CD4-positive, alpha-beta T cell treated with Interleukin-15 for 4 hours (primary cell): ENCODE measurements at places on chromosomes 6 and 20.

DNA sequence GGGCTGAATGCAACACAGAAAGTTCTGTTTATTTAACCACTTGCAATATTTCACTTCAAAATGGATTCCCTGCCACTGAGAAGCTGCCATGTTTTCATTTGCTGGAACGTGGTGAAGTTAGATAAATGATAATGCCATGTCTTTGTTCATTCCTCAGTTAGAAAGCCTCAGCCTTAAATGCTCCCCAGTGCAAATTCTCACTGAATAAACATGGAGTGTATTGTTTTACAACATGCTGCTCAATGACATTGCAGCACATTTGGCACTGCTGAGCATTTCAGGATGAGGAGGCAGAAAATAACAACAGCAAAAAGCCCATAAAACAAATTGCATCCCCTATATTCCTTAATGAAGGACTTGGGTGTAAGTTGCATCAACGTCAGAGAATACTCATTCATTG, 913.8 kb upstream of the FLRT3 start:
- no peak for DNase-seq

DNA sequence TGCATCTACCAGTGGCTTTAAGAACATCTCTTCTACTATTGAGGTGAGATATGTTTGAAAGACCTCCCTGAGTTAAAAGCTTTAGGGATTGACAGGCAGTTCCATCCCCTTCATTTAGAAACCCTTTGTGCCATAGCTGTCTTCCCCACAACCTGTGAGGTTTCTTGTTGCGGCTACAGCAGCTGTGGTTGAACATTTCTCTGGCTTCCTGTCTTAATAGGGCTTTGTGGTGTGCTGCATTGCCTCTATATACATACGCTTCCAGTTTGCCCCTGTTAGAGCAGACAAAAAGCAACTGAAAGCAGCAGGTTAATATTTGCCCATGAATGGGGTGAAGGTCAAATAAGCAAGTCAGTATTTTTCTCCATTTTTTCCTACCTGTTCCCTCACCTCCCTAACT, 210.2 kb downstream of the TMEM200A start:
- DNase-seq, result peak; percentile 64

DNA sequence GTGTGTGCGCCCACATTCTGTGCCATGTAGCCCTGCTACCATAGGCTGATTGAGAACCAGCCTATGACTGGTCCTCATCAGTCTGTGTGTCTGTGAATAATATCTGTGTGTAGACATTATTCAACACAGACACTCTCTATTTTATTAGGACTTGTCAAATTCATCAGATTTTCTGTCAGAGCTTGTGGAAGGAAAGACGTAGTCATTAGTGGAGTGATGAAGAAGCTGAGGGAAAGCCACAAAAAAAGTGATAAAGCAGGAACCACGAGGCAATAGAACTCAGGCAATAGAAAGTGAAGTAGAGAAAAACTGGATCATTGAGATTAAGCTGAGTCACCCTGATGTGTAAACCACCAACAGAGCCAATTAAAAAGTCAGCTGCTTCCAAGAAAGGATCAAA, 122.2 kb upstream of the MARCKS start:
- DNase-seq, result no peak

DNA sequence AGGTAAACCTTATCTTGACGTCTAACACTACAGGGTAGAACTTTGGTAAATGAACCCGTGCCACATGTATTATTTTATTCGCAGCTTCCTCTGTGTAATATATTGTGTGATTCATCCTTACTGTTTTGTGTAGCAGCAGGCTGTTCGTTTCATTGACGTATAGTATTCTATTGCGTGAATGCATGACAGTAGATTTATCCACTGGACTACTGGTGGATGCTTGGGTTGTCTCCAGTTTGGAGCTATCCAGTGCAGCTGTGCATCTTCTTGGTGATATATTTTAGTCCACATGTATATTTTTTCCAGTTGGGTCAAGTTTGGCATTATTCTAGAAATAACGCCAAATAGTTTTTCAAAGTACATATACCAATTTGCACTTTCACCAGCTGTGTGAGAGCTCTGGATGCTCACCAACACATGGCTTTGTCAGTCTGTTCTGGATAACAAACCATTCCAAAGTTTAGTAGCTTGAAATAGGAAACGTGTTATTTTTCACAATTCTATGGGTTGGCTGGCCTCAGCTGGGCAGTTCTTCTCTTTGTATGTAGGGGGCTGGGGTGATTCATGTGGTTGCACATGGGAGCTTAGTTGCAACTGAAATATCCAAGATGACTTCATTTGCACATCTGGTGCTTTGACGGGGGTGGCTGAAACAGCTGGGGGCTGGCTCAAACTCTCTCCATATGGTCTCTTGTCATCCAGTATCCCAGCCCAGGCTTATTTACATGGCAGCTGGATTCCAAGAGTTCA, 9.3 kb downstream of the ECT2L start:
- DNase-seq, result no peak

DNA sequence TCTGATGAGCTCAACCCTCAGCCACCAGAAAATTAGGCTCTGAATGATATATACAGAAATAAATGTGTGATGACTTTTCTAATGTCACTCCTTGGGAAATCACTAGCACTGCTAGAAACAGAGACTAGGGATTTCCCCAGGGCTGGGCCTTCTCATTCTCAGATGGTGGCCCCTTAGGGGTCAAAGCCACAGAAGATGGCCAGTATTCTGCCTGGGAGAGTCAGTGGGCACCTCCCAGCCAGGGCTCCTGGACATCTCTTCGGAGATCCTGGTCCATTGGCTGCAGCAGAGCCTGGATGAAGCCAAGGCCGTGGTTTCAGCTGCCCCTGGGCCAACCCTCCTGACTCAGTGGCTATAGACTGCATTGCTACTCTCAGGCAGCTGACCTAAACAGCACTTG, 276.9 kb upstream of the SUPT3H start:
- no peak for DNase-seq

DNA sequence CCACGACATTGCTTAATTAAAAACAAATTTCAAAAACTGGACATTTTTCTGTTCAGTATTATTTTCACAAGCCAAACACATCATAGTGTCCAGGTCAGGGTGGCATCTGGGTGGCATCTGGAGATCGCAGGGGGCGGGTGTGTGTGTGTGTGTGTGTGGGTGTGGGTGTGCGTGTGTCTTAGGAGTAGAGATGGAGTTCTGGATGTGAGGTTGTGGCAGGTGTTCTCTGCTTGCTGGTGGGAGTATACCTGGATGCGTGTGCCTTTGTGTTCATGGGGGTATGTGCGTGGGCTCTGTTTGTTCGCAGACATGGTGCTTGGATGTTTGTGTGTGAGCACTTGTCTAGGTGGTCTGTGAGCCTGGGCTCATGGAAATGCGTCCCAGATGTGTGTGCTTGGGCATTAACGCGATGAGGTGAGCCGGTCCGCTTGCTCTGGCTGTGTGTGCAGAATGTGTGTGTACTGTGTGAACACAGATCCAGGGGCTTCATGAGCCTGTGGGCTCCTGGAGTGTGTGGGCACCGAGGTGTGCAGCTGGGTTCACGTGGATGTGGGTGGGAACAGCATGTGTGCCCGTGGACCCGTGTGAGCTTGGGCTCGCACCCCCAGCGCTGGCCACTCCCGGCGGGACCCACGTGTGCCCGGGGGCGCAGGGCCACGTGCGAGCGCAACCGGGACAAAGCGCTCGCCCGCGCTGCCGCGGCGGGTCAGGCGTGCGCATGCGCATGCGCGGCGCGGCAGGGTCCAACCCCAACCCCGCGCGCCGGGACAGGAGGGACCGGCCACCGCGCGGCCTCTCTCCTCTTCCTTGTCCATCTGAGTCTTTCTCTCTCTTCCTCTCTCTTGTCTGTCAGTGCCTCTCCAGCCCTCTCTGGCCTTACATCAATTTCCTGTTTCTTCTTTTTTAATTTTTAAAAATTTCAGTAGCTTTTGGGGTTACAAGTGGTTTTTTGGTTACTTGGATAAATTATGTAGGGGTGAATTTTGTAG, 60.4 kb downstream of the SRC start:
- DNase-seq, result no peak

GRCh38 chr6:146017672-146018071, 11.2 kb upstream of the GRM1 start:
- no peak for DNase-seq

- DNase-seq, result no peak
Observed at GRCh38 chr6:42727627-42728026, 5.2 kb upstream of the PRPH2 start.

DNA sequence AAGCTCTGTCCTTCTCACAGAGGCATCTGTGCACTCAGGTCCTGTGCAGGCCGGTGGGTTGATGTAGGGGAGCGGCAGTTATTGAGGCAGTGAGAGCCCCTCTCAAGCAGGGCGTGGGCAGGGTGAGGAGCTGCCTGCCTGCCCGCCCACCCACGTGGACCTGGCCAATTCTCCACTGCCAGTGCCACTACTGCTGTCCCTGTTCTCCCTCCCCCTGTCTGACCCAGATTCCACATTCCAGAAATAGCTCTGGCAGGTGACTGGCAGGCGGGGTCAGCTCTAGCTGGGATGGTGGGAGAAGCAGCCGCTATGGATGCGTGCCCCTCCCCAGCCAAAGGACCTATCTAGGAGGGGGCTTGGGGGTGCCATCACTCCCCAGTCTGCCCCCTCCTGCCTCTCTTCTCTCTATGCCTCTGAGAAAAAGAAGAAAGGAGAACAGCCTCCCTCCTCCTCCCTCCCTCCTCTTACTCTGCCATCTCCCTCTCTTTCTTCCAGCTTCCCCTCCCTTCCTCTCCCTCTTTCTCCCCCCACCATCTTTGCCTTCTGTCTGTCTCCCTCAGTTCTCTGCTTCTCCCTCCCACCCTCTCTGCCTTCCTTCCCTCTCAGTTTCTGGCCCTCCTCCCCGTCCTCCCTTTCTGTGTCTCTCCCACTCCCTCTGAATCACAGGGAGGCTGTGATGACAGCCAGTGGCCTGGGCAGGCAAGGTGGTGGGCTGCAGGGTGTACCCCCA, 86.5 kb upstream of the MYL9 start:
- no peak for DNase-seq

GRCh38 chr20:32045999-32046398, 6.0 kb upstream of the HCK start:
- no peak for DNase-seq

DNA sequence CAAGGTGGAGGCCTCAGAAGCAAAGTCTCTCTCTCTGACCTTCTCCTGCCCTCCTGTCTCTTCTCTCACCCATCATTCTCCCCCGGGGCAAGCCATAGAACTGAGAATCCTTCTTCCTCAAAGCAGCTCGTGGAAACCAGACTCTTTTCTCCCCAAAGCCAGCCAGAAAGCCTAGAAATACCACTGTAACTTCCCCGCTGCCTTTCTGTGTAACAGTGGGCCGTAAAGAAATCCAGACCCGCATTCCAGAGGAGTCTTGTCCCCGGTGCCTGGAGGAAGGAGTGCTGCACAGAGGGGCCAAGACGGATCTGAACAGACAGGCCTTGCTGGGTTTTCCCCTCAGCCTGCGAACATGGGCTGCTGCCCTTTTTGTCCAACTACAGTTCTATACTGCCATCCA, 977 bp upstream of the SLC22A2 start:
- no peak for DNase-seq

DNA sequence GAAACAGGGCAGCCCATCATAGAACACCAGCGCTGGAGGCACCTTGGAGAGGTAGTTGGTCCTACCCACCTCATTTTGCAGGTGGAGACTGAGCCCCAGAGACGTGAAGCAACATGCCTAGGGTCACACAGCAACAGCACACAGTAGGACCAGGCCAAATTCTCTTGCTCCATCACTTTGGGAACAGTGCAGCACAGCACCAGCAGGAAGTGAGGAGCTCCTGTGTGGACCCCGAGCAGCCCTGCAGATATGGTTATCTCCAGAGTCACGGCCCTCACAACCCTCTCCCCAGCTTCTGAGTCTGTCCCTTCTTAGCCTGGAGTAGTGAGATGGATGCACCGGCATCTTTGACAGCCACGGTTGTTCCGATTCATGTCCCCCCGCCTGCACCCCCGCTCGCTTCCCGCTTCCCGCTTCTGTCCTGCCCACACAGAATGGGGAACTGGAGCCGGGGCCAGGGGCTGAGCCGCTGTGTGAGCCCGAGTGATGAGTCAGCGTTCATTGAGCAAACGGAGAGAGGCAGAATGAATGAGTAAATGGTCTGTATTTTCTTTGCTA, 72.6 kb upstream of the DUSP22 start:
- no peak for DNase-seq

- no peak for DNase-seq
Observed at GRCh38 chr20:16062661-16063581, 510.3 kb downstream of the KIF16B start.

DNA sequence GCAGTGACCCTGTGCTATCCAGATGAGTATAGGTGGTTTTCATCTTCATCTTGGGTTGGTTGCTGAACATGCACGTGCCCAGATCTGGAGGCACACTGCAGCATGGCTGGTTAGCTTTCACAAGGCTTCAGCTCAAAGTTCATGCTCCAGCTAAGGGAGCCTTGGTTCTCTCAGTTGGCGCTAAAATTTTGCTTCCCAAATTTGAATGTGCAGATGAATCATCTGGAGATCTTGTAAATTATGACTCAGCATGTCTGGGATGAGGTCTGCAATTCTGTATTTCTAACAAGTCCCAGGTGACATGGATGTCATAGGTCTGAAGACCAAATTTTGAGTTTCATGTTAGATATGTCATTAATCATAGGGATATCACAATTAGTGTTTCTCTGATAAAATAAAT, 230.8 kb downstream of the FOXA2 start:
- no peak for DNase-seq

- DNase-seq, result no peak
Observed at GRCh38 chr20:43444107-43444506, 13.6 kb upstream of the SRSF6 start.

GRCh38 chr6:107083047-107083768, 32.1 kb downstream of the BEND3 start:
- DNase-seq, result no peak

GRCh38 chr6:41785689-41786450, 1.6 kb upstream of the TOMM6 start:
- DNase-seq, result no peak

DNA sequence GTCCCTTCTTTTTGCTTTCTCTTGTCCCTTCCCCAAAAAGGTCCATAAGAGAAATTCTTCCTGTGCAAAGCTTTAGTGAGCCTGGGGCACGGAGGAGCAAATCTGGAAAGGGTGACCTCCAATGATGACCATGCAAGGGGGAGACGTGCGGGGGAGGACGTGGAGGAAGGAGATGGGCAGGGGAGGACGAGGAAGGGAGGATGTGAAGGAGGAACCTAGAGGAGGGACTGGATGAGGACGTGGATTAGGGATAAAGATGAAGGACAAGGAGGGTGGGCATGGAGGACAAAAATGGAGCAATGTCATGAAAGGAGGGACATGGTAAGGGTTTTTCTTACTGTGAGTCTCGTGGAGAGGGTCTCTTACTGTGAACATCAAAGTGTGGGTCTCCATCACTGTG, 139.5 kb downstream of the ERMARD start:
- DNase-seq, result no peak

GRCh38 chr6:56819604-56820003, 135.3 kb upstream of the BEND6 start:
- DNase-seq, result no peak

DNA sequence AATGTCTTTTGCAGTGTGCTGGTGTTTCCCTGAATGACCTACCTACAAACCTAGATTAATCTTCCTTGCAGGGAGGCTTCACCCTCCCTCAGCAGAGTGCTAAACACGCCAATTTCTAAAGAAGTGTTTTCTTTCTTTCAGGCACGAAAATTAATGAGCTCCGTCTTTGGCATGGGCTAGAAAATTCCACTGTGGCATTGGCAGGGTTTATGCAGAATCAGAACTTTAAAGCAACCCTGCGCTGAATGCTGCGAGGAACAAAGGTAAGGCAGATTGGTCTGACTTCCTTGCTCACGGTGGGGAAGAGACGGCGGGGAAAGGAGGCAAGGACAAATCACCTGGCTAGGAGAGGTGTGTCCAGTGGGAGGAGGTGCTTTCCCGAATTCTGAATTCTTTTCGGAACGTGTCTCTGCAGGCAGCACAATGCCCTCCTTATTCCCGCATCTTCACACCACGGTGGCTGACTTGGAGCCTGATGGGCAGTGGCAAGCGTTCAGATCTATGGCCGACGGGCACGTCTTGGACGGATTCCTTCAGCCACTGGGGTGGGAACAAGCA, 6.2 kb upstream of the BANF2 start:
- no peak for DNase-seq
